AML-193 (cell line): ENCODE measurements at places on chromosomes 13 and 19.

DNA sequence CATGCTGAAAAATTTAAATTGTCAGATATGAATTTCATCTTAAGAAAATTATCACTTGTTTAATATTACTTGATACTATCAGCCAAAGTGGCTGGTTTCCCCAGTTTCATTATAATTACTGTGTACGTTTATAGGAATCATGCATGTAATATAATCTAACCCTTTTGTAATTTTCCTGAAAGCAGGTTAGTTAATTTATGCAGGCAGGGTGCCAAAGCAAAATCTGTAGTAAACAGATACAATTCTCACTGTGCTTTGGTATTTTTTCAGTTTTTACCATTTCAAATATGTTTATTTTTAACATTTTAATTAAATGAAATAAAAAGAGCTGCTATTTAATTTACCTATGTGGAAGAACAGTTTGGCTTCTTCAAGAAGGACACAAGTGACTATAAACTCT, 1227.5 kb upstream of the MIR17HG start:
- DNase-seq, result no peak

- no peak for DNase-seq
Observed at GRCh38 chr13:60012488-60012887, 151.2 kb downstream of the DIAPH3 start.

- no peak for DNase-seq
Observed at GRCh38 chr13:80965097-80965496, 624.2 kb upstream of the SPRY2 start.

- no peak for DNase-seq
Observed at GRCh38 chr13:35977060-35977459, 154.1 kb downstream of the DCLK1 start.

DNA sequence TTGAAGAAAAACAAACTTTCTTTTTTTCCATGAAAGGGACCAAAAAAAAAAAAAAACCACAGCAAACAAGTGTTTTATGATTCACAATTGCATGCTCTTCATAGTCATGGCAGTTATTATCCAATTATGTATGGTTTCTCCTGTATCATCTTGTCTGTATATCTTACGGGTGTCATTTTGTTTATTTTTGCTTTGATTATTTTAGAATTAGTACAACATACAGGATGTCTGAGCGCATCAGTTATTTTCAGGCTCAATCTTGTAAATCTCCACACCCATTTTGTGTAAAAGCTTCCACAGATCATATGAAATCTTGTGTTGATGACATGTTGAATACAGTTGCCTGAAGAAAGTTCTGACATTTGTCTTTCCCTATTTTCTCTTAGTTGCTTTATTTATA, 280.3 kb downstream of the KLF5 start:
- DNase-seq, result no peak

DNA sequence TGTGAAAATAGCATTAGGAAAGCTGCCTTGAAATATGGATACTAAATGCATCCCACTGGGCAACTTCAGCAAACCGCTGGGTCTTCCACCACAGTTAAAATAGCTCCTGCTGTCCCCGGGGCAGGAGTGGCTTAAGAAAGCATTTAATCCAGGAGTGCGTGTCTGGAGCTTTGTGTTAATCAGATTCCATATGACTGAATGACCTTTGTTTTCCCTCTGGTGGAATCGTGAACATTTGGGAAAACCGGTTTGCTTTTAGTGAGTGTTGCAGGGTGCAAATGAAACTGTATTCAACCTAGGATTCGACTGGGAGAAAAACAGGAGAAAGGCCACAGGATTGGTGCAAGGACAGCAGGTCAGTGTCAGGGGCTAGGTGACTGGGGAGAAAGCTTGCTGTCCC, 237.6 kb upstream of the MAB21L1 start:
- no peak for DNase-seq

DNA sequence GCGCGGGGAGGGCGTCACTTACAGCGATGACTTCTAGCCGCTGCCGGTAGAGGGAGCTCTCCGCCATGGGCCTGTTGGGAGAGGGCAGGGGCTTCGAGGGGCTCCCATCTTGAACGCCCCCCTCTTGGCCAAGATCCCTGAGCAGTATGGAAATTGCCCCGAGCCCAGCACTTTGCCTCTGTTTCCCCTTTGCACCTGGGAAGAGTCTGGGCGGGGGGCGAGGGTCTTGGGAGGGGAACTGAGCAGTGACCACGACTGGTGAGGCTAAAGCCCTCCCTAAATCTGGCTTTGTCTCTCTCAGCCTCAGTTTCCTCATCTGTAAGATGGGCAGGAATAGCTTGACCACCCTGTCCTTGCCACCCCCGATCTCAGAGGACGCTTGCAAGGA, 2.8 kb downstream of the PALM3 start:
- no peak for DNase-seq
